ENCODE measurements at places on chromosomes 2 and 18.

DNA sequence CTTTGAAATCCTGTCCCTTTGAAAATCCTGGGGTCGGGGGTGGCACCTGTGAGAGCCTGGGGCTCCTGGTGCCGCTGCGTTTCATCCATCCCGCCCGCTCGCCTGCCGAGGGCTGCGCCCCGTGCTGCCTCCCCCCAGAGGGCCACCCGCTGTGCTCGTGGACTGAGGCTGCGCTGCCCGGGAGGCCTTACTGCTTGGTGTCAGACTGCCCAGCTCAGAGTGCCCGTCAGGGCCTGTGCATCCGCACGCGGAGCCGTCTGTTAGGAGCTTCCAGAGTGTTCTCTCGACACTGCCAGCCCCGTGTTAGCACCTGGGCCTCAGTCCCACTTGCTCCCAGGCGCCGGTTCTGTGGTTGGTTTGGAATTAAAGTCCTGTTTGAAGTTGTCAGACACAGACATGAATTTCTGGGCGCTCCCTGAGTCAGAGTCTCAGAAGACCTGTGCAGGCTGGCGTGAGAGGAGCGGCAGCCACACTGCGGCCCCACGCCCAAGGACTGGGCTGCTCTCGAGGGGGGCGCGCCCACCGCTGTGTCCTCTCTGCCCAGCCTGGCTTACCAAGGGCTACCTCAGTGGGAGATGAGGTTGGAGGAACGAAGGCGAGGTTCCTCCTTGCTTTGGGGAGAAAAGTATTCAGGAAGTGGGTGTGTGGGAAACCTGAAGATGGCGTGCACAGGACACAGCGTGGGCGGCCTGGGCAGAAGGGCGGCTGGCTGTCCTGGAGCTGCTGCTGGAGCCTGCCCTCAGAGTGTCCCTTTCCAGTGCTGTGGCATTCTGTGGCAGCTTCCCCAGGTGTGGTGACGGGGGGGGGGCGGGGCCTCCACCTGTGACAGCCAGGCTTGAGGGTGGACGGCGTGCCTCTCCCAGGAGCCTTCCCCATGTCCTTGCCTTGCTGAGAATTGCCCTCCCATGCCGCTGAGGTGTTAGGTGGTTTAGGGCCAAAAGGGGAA, 14.1 kb downstream of the DTYMK start:
- H3K27me3 ChIP-seq: no peaks in the 10 kb centered on the region
- H3K4me3 ChIP-seq: no peak overlapping the region
- H3K4me1 ChIP-seq: peaks cover 4% of the 10 kb centered on the region
- H3K36me3 ChIP-seq: peaks cover 36% of the 10 kb centered on the region

- H3K36me3 ChIP-seq: no peaks in the 10 kb centered on the region
- no peaks in the 10 kb centered on the region for H3K27me3 ChIP-seq
- no peak overlapping the region for H3K27ac ChIP-seq
- peaks cover 9% of the 10 kb centered on the region for H3K4me1 ChIP-seq
- DNase-seq: no peak
Observed at GRCh38 chr2:54397426-54397825, 58.7 kb upstream of the SPTBN1 start.

DNA sequence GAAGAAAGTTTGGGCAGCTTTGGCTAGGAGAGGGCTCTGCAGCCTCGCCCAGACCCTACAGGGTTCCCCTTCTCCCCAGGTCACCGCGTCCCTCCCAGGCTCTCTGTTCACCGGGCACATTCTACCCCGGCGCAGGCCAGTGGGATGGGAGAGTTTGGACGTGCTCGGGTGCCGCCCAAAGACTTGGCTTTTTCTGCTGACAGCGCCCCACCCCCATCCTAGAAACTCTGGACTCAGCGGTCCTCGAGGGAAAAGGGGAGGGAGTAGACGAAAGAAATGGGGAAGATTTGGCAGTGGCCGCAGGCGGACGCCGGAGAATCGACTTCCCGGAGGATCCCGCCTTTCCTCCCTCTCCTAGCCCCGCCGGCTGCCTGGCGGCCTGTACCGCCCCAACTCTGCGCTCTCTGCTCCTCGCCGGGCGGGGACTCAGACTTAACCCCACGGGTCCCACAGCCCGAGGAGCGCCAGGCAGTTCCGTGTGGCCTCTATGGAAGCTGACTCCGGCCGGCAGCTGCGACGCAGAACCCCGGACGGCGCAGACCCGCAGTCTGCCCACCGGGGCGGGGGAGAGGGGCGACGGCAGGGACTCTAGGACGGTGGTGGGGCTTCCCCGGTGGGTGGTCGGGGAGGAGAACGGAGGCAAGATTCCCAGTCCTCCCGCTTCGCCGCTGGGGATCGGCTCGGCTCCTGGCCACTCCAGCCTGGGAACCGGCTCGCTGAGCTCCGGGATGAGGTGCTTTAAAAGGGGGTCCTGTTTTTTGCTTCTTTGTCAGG, 863 bp upstream of the SIX2 start:
- peaks cover 18% of the 10 kb centered on the region for H3K4me1 ChIP-seq
- H3K27ac ChIP-seq: no peak overlapping the region
- H3K4me3 ChIP-seq: peak overlapping the region; percentile 79
- peaks cover 77% of the 10 kb centered on the region for H3K27me3 ChIP-seq
- no peaks in the 10 kb centered on the region for H3K36me3 ChIP-seq

DNA sequence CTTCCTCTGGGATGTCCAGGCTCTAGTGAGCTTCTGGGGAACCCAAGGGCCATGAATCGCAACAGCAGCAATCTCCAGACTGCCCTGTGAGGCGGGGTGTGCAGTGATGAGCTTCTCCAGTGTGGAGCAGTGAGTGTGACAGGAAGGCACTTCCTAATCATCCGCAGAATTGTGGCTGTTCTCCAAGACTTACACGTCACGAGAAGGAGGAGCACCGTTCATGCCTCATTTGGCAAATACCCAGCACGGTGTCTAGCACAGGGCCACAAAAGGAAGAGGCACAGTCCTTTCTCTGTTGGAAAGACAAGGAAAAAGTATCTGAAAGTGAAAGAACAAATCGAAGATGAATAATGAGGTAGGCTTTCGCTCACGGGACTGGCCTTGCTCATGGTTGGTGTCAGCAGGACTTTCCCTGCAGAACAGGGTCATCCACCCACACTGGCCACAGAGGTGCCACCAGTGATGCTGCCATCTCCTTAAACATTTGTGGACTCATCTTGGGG, 125.1 kb upstream of the HAAO start:
- H3K36me3 ChIP-seq: no peaks in the 10 kb centered on the region

Measured in effector memory CD8-positive, alpha-beta T cell (primary cell).